Stimulated activated CD8-positive, alpha-beta memory T cell treated with anti-CD3 and anti-CD28 coated beads, Interleukin-7, amount 100 ng/mL, for 1 hour (primary cell): ENCODE measurements at places on chromosomes 5 and 9.

- no peak for DNase-seq
These were observed 151.1 kb downstream of the SMARCA2 start for GRCh38 chr9:2166203-2166602.

DNA sequence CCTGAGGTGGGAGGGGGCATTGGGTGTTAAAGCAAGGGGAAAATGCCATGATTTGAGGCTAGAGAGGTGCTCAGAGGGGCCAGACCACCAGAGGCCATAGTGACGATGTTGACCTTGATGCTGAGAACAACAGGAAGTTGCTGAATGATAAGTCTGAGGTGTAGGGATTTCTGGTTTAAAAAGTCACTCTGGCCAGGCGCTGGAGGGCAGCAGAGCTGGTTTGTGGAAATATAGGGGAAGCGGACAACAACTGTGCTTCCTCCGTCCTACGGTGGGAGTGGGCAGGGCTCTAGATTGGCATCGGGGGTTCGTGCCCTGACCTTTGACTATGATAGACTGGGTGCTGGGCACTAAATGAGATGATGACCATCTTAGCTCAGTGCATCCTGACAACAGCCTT, 44.7 kb downstream of the STOM start:
- DNase-seq, result no peak

DNA sequence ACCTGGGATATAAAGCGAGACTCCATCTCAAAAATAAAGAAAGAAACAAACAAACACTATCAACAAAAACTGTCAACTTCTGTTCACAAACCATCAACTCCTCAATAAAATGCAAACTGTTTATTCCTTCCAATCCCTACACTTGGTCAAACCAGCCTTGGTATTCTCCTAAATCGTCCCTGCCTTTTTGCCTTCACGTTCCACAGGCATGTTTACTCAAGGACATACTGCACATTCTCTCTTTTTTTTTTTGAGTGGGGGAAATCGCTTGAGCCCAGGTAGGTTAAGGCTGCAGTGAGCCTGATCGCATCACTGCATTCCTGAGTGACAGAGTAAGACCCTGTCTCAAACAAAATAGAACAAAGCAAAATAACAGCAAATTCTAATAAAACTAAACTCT, 13.0 kb downstream of the UBAP2 start:
- DNase-seq, result no peak

- DNase-seq, result no peak
These were observed 74.4 kb upstream of the ATP10B start for GRCh38 chr5:160926428-160926827.

DNA sequence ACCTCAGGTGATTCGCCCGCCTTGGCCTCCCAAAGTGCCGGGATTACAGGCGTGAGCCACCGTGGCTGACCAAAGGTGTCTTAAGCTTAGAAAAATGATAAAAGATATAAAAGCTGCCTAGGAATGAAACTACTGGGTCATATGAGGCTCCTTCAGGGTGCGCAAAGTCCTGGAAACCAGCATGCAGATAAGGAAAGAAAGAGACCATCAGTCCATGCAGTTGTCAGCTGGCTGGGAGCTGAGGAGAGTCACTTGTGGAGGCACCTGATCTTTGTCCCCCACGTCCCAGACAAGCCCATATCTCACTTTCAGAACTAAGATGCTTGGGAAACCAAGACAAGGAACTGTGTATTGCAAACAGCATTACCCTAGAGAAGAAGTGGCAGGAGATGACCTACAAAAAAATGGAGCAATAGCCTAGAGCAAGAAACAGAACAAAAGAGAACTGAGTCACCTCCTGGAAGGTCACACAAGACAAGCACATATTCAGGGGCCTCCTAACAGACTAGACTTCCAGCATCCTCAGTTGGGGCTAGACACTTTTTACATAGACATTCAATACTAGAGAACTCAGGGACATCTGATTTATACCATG, 2.8 kb upstream of the CCDC125 start:
- DNase-seq, result no peak

DNA sequence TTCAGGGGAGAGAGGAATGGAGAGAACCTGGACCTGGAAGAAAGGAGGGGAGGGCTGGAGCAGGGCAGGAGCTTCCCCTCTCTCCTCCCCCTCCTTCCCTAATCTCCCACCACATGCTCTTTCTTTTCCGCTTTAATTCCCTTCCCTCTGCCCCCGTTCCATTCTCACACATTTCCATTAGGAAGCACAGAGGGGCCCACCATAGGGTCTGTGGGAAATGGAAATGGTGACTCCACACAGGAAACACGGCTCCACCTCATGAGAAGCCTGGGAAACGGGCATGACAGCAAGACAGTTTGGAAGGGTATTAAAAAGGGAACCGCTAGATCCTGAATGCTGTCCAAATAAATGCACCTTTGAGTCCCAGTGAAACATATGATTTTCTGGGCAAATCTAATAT, 64.9 kb upstream of the ENTREP1 start:
- no peak for DNase-seq
